ENCODE measurements at places on chromosomes 7 and 10.

GRCh38 chr7:105975770-105976417 is 12.8 kb downstream of the CDHR3 start:
- DNase-seq, result no peak

DNA sequence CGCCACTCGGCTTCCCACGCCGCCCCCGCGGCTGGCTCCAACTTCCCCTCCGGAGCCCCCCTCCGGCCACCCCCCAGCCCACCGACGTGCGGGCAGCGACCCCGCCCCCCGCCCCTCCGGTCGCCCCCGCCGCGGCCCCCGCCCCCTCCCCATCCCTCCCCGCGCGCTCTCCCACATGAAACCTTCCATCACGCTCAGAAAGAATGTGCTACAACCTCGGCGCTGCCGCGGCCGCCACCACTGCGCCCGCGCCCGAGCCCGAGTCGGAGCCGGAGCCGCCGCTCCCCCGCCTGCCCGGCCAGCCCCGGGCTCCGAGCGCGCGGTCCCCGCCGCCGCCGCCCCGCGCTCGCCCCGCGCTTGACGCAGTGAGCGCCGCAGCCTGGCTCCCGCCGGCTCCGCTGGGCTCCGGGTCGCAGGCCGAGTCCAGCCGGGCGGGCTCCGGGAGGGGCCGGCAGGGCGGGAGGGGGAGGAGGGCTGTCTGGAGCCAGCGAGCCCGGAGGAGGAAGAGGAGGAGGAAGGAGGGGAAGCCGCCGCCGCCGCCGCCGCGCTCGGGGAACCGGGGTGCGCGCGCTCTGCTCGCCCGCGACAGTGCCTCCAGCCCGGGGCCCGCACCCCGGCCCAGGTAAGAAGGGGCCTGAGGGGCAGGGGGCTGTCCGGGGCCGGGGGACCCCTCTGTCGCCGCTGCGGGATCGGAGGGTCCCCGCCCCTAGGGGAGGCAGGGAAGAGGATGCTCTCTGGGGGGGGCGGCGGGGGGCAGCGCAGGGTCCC is 4.3 kb upstream of the ELFN1 start:
- no peak for DNase-seq

DNA sequence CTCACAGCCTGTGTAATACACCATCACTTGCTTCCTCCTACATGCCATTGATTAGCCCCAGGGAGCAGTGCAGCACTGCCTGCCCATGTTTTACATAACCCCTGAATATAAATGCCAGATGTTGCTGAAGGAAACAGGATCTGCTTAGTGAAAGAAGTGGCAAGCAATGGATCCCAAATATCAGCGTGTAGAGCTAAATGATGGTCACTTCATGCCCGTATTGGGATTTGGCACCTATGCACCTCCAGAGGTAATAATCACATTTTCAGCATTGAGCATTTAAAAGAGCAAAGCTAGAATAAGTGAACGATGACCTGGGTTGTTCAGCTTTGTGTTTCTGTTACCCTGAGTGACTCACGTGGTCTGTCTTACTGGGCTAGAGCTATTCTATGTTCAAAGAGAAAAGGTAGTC is at the start of gene AKR1C4:
AKR1C4 (plus strand) TSS at position 136 of the 412 bp plus-strand sequence; CDS start at position 167, 31 bp downstream.
- no peak for DNase-seq

DNA sequence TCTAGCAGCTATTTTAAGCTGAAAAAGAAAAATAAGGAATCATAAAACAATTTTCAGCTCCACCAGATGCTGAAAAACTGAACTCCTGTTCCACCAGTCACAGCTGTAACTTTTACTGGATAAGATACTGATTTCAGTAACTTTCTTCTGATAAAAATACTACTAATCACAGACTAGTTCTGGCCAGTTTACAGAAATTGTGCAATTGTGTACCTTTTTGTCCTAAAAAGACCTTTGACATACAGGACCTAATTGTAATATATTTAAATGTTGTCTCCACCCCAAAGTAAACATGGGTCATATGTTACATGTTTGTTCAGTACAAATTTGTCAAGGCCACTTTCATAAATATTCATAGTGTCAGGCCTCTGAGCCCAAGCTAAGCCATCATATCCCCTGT is 27.1 kb upstream of the PIP start:
- DNase-seq, result peak; percentile 3

GRCh38 chr10:86962136-86962980 is 4.0 kb downstream of the SNCG start:
- DNase-seq, result no peak

GRCh38 chr10:87093632-87094372 is 841 bp downstream of the GLUD1 start:
- DNase-seq, result peak; percentile 82
